Mammary epithelial cell (primary cell): ENCODE measurements at places on chromosomes 16 and 17. TPM values are rescaled to one million over a fixed set of nuclear protein-coding genes. Genes with fewer than 3 reads are reported as not detected.
A peak's percentile ranks its signal among the peaks of the same experiment; 100 is the strongest.

DNA sequence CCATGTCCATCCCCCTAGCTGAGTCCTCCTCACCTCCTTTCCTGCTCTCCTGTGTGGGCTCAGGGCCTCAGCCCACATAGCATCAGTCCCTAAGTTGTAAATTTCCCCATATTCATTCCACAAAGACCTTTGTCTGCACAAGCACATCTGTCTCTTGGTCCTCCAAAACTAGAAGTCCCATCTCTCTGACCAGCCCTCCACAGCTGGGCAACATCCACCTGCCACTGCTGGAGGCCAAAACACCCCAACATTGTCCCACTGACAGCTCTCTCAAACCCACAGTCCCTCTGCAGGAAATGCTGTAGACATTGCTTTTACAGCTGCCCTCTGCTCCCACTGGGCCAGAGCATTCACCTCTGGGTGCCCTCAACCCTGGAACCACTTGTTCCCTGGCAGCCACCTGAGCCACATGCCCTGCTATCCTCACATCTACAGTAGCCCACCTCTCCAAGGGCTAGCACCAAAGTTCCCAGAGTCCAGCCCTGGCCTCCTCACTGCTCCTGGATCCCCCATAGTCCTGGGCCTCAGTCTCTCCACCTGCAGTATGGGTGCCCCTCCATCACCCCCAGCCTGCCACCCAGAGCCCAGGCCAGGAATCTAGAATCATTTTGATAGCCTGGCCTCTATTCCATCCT is 1722.7 kb downstream of the TP53TG3F start:
- no peak for DNase-seq

DNA sequence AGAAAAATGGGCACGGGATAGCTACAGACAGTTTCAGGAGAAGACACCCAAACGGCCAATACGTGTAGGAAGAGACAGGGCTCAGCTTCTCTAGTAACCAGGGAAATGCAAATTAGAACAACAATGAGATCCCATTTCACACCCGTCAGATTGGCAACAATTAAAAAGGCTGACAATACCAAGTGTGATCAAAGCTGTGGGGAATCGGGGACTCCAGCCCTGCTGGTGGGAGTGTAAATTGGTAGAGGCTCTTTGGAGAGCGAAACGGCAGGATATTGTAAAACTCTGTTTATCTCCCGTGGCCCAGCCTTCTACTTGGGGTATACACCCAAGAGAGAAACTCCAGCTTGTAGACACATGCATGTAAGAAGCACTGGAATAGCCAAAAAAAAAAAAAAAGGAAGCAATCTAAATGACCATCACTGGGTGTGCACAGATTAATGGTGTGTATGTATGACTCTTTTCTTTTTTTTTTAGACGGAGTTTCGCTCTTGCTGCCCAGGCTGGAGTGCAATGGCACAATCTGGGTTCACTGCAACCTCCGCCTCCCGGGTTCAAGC is 27.5 kb downstream of the MYBBP1A start:
- no peak for DNase-seq

DNA sequence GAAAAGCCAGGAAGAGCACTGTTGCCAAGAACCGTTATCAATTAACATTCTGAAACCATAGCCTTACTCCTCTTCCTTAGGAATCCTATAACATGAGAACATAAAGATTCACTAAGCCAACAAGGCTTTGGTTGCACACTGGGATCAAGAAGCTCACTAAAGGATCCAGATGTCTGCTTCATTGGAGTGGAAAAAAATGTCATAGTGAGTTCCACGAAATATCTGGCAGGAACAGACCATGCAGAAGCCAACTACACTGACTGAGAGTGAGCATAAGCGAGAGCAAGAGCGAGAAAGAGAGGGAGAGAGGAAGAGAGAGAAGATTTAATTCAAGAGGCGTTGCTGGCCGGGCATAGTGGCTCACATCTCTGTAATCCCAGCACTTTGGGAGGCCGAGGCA is 13.4 kb upstream of the MEIOC start:
- no peak for DNase-seq

DNA sequence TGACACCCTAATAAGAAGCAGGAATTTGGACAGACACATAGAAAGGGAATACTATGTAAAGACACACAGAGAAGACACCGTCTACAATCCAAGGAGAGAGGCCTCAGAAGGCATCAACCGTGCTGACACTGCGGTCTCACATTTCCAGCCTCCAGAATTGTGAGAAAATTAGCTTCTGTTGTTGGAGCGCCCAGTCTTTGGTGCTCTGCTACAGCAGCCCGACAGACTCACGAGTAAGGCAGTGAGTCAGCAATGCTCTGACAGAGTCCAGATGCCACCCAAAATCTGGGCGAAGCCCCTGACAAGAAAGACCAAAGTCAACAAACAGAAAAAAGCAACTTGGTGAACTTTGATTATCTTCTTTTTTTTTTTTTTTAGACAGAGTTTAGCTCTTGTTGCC is 32.5 kb upstream of the RAI1 start:
- DNase-seq: no peak

GRCh38 chr16:53745753-53746266 is 41.9 kb downstream of the FTO start:
- peak; percentile 79 for DNase-seq

- DNase-seq: no peak
Observed at GRCh38 chr16:78972006-78972405, 628.5 kb downstream of the MAF start.

- no peak for DNase-seq
Observed at GRCh38 chr16:82451449-82451848, 175.3 kb upstream of the CDH13 start.

DNA sequence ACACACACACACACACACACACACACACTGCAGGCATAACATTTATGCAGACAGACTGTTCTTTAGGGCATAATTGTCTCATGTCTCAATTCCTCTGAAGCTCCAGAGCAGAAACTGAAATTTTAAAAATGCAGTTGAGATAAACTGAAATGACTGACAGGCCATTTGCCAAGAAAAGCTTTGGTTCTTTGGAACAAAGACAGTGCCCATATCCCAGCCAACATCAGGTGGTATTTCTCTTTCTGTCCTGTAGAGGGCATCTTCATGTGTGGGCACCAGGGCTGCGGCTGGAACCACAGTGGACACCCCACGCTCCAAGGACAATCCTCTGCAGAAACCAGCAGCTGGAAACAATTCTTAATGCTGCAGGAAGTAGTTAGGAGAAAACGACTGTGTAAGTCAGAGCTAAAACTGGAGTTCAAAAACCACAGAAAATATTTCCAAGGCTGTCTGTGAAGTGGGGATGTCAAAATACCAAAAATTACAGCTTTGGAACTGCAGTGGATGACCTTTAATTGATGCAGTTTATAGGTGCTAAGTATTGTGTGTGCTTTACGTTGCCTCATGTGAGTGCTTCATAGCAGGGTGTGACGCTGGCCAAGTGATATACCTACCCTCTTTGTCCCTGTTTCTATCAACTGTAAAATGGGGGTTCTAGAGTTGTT is 10.6 kb upstream of the MEFV start:
- DNase-seq: peak; percentile 26

GRCh38 chr16:88505405-88506082 is 52.5 kb downstream of the ZFPM1 start:
- DNase-seq: peak; percentile 19

- DNase-seq: no peak
Observed at GRCh38 chr16:86953631-86954391, 363.4 kb downstream of the C16orf95 start.

DNA sequence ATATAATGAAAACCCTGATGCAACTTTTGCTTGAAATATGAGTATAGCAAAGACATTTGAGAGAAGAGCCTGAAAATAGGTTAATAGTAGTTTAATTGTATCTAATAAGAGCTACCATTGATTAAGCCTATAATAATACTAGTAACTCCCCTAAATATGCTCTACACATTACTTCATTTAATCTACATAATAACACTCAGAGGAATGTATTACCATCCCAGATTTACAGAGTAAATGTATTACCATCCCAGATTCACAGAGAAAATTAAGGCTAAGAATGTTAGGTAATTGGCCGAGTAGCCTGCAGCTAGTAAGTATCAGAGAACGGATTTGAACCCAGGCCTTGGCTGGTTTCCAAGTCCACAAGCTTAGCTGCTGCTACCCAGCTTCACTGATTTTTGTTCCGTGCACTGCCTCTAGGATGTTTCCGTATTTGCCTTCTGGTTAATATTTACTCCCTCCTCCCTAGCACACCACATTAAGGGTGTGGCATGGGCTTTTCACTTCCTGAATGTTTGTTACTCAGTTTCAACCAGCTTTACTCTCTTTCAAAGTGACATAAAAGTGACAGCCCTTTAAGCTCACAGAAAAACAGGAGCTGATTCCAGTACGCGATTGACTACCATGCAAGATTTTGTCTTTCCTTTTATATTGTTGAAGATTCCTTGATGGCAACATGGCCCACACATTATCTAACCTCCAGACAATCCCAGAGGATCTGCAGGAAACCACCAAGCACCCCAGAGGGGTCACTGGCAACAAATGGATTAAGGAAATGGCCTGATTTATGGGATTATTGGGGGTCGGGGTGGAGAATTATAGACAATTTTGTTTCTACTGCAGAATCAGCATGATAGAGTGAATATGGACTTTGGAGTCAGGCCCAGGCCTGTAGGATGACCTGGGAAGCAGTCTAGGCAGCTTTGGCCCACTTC is 26.7 kb upstream of the TOX3 start:
- DNase-seq: no peak

The ERN2 gene
- polyA plus RNA-seq: 0.06 TPM

- no peak for DNase-seq
Observed at GRCh38 chr17:7184091-7184488, 4.9 kb upstream of the ASGR1 start.
